A172 (cell line): ENCODE measurements at places on chromosomes 12 and 14.
A peak's percentile ranks its signal among the peaks of the same experiment; 100 is the strongest.

- no peak for DNase-seq
Observed at GRCh38 chr12:4434706-4435425, 10.7 kb downstream of the FGF6 start.

- no peak for DNase-seq
Observed at GRCh38 chr14:54174457-54174856, 217.8 kb upstream of the BMP4 start.

DNA sequence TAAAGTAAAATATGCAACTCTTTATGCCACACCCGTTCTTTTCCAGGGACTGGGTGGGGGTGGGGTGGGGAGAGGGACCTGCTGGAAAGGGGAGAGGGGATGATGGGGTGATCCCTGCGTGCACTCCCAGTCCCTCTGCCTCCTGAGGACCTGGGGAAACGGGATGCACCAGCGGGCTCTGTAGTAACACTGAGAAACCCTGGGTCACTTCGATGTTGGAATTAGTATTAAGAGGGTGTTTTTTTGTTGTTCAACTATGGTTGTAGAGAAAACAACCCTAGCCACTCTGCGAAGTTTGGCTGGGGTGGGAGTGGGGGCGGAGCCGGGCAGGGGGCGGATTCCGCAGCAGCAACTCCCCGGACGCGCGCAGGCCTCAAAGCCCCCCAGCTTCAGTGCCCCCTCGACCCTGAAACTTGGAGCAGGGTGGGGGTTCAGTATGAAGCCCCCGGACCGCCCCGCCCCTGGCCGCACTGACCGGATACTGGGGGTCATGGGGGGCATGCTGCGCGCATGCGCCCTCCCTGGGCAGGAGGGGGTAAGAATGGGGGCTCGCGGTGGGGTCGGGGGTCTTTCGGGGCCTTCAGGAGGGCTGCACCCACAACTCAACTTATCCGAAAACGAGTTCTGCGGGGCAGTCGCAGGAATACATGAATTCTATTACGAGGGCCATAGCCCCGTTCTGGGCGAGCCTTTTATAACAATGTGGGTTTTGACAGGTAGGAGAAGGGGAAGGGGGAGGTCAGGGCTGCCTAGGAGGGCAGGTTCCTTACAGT lies 1.3 kb upstream of the ARHGEF25 start:
- DNase-seq, result no peak

- DNase-seq, result no peak
Observed at GRCh38 chr12:24297516-24297915, 348.0 kb upstream of the SOX5 start.

- no peak for DNase-seq
Observed at GRCh38 chr12:50572287-50572686, 67.5 kb downstream of the DIP2B start.

DNA sequence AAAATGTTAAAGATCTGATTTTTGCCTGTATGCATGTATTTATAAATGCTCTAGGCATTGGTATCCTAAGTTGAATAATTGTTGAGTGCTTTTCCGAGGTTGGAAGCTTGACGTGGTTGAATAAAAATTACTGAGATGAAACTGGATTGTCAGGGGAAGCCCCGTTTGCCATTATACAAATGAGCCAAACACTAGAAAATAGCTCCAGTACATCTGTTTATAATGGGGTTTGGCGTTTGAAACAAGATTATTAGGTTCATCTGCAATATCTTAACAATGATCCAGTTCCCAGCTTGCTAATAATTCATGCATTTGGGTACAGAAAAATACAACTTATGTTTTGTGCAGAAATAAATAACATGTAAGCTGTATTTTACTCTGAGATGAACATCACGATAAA lies 789.6 kb downstream of the GALC start:
- no peak for DNase-seq

GRCh38 chr14:52706286-52706685 lies 714 bp upstream of the PSMC6 start:
- DNase-seq, result no peak

DNA sequence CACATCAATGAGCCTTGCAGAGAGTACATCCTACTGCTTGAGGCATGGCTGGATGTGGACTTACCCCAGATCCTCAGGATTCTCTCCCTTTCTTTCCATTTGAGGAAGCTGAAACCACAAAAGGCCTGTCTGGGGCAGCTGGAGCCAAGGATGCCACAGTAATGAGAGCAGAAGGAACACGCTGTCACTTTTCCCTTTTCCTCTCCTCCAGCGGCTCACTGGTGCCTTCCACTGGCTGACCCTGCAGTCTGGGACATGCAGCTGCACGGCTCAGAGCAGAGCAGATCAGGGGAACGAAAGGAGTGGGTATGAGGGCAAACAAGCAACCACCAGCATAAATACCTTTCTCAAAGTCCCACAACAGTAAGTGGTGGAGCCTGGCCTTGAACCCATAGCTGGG lies 78.2 kb downstream of the GAS2L3 start:
- no peak for DNase-seq

DNA sequence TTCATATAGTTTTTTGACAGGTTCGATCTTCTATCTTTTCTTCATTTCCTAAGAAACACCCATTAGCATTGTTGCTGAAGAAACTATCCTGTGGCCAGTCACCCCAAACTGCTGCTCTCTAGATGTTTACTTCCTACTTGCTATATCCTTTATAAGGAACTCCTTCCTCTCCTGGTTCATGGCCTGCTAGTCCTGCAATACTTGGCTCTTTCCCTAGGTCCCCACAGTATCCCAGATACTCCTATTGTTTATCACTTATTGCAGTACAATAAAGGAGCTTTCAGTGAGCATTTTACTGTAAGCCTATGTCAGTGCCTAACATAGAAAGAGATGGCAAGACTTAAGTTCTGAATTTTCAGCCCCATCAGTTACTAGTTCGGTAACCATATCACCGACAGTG lies 2.8 kb downstream of the ALDH6A1 start:
- DNase-seq, result no peak

DNA sequence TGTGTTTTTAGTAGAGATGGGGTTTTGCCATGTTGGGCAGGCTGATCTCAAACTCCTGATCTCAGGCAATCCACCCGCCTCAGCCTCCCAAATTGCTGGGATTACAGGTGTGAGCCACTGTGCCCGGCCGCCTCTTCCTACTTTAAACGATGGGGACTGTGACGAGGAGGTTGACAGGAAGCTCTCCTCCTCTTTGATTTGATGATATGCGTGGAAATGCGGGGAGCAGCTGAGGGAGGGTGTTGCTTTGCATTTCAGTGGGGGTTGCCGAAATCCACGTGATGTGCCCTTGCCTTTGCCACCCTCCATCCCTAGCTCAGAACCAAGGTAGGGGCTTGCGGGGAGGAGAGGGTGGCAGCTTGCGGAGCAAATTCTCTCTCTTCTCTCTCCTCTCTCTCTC lies 189.6 kb downstream of the AACS start:
- no peak for DNase-seq

GRCh38 chr12:26629864-26630263 lies 203.1 kb downstream of the ITPR2 start:
- DNase-seq, result peak; percentile 17

DNA sequence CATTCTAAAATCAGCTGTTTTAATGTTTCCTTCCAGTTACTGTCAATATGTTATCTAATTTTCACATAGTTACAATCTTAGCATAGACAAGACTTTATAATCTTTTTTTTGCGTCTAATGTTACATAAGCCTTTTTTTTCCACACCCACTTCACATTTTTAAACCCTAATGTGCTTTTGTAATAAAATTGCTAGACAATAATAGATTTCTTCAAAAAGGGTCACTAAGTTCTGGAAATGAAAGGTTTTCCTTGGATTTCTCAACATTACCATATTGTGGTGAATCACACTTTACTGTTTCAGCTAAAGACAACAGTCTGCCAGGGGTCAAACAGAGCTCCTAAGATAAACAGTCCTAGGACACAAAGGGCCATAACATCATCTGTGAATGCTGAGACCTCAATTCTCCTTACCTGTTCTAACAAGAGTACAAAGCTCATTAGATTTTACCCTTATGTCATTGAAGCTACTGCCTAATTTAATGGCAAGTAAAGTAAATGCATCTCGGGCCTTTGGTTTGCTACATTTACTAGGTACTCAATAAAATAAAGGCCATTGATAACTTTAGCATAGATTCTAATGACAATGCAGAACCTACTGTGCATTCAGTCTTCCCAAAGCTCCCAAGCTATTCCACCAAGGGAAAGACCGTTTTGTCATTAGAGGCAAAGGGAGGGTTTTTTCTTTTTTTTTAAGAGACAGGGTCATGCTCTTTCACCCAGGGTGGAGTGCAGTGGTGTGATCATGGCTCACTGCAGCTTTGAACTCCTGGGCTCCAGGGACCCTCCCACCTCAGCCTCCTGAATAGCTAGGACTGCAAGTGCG lies 111.2 kb upstream of the SLC38A2 start:
- DNase-seq, result no peak

- DNase-seq, result no peak
Observed at GRCh38 chr12:92528586-92528985, 174.2 kb upstream of the PLEKHG7 start.

- no peak for DNase-seq
Observed at GRCh38 chr12:12221560-12221959, 45.3 kb downstream of the LRP6 start.

- DNase-seq, result peak; percentile 41
Observed at GRCh38 chr12:118302053-118302452, 70.7 kb downstream of the TAOK3 start.

GRCh38 chr12:24695657-24696329 lies 253.1 kb downstream of the BCAT1 start:
- no peak for DNase-seq

DNA sequence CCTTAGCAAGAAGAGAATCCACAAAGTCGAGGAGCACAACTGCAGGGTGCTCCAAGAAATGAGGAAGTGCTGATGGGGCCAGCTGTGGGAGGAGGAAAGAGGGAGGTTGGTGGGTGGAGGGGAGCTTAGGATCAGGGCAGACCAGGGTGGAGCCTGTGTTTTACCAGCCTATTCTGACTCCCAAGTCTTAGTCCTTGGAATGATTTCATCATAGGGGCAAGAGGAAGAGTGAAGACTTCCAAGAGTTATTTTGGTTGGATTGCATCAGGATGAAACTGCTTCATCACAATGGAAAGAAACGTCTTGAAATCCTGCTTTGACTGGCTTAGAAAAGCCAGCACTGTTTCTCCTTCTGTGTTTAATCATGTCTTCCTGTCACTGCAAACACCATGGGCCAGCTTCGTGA lies 194.0 kb downstream of the DPF3 start:
- DNase-seq, result peak; percentile 32

DNA sequence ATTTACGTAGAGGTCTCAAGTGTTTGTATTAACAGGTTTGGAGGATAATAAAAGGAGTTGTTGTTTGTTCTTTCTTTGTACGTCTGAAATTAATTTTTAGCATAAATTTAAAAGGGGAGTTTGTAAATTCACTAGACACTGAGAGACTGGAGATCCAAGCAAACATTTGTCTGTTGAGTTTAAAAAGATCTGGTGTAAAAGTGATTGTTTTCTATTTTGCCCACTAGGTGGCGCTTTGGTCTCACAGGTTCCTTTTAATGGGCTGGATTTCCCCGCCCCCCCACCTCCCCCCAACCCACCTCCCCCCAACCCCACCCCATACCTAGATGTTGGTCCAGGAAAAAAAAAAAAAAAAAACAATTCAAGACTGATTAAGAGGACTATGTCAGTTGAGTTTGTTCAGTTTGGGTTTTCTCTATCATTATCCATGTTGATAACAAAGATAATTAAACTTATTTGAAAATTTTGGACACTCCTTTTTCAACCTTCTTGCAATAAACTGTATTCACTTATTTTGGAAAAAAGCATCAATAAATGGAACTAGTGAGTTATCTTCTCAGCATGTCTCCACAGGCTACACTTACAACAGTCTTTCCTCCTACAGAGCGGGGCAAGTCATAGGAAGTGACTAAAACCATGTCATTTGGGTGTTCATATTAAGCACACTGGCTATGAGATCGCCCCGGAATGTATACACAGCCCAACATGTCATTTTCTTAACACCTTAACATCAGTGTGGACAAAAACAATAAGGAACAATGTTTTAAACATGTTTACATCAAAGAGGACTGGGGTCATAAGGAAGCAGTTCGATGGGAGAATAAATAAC lies 841.1 kb downstream of the NRXN3 start:
- DNase-seq, result peak; percentile 66

- no peak for DNase-seq
Observed at GRCh38 chr12:118356809-118357256, 15.9 kb downstream of the TAOK3 start.

DNA sequence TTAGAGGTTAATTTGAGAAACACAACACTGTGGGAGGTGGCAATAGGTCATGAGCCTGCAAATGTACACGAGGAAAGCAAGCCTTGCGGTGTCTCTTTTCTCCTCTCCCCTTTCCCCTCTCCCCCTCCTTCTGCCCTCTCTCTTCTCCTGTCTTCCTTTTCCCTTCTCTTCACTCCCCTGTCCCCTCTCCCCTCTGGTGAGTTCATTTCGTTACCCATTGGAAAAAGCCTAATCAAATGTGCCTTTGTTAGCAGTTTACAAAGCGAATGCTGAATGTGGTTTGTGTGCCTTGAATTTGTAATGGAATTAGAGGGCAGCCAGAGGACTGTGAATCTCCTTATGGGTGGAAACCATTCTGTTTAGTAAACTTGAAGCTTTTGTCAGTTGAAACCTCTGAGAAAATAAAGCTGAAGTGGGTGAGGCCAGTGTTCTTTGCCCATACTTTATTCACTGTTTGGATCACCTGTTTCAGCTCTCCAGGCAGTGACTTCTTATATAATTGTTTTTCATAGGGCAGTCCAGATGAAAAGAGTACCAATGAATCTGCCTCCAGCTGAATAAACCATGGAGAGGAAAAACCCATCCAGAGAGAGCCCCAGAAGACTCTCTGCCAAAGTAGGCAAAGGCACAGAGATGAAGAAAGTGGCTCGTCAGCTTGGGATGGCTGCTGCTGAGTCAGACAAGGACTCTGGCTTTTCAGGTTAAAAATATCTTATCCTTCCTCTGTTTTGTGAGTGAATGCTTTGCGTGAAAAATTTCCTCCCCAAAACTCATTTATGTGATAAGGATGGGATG lies 7.3 kb downstream of the CIPC start:
- no peak for DNase-seq

DNA sequence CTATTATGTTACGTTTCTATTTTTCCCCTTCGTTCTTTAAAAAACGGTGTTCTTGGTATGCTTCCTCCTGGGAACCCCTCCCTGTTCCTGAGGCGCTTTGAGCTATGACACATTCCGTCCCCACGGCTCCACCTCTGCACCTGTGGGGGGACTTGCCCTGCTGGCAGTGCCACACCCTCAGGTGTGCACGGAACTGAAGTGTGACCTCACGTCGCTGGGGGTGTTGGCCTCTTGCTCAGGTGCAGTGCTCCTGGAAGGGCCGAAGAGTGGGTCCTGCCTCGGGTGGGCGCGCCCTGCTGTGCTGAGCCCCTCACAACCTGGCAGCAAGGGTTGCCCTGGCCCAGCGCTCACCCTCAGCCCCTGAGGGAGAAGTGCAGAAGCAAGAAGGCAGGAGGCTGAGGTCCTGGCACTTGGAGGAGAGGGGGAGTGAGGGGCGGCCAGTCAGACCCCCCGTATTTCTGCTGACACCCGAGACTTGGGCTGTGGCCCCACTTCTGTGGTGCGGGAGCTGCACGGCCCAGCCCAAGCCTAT lies 4.9 kb downstream of the AMN start:
- DNase-seq, result no peak
